Renal cortex interstitium (tissue), 15 donors: ENCODE measurements at places on chromosomes 5 and 9.

GRCh38 chr5:112694853-112695709 lies 42.6 kb upstream of the APC start:
- DNase-seq = no peak

GRCh38 chr9:108297073-108297472 lies 558.7 kb downstream of the ACTL7B start:
- no peak for DNase-seq

- no peak for DNase-seq
Observed at GRCh38 chr5:118551716-118552115, 436.6 kb downstream of the DTWD2 start.

DNA sequence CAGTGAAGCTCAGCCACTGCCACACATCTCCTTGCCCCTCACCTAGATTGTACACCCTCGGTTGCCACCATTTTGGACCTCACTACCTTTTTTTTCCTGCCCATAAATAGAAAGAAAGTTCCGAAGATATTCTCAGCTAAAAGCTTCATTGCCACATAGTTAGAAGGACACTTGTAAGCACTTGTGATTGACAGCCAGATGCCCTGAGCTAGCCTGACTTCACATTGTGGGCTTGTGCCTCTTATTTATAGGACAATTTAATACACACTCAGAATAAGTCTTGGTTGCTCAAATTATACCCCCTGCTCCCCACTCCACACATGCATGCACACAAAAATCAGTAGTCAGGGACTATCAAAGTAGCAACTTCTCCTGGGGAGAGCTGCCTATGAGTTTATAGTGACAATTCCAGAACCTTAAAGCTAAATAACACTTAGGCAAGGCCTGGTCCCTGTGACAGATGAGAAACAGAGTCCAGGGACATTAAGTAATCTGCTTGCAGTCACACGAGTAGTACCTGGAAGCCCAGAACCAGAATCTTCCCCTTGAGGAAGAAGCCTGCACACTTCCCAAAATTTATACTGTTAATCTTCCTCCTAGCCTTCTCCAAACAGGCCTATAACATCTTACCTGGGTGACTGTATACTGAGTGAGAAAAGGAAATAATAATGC lies 184.8 kb downstream of the BRINP1 start:
- no peak for DNase-seq

DNA sequence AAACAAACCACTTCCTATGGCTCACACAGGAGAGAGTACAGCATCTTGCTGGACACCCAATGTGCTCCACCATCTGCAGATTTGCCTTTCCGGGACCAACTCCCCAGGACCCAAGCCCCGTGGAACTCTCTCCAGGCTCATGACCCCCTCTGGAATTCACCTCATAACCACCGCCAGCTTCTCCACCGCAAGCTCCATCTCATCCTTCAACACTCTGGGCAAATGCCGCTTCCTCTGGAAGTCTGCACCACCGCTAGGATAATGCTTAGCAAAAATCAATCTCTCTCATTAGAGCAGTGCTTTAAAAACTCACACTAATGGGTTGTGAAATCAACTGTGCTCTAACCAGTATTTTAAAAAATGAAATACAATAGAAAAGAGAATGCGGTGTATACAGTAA lies 150.0 kb downstream of the COL23A1 start:
- DNase-seq = no peak

- DNase-seq = no peak
Observed at GRCh38 chr5:134005417-134006061, 764 bp upstream of the VDAC1 start.

DNA sequence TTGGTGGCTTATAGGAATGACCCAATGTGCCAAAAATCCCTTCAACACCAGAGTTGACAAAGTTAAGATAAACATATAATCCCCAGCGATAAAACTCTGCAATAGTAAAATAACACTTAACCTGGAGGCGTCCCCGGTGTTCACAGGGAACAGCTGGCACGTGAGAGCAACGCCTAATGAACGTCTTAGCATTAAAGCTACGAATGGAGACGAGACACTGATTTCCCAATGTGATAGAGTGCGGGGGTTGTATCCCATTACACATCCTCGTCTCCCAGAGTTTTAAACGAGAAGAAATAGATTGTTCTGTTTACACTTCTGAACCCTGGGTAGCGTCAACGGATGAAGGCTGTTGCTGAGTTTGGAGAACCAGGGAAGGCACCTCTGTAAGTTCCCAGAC lies 57.6 kb downstream of the PTCH1 start:
- DNase-seq = no peak

- DNase-seq = no peak
Observed at GRCh38 chr9:128151309-128152132, 2.3 kb downstream of the LCN2 start.

GRCh38 chr5:1524799-1525623 lies 1.3 kb upstream of the LPCAT1 start:
- no peak for DNase-seq

DNA sequence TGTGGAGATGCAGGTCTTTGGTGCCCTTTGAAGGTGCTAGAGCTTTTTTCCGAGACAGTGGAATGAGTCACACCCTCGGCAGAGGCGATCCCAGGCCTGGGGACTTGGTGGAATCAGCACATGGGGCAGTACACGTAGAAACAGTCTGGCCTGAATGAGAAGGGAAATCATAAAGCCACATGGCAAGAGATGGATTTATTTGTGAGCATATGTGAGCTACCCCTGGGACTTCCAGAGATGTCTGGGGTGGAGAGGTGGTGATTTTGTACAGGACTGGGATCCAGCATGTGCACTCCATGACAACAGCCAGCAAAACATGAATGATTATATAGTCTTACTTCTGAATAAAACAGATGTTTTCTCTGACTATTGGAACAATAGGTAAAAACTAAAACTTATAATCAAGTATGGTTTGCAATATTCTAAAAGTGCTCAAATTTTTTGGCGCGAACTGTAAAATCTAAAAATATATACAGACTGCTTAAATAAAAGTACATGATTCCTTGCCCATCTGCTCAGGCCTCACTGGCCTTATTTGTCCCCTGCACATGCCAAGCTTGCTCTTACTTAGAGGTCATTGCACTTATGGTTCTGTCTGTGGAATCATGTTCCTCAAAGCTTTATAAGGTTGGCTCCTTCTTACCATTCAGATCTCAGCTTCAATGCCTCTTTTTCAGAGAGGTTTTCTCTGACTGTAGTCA lies 54.7 kb upstream of the SMARCA2 start:
- no peak for DNase-seq

DNA sequence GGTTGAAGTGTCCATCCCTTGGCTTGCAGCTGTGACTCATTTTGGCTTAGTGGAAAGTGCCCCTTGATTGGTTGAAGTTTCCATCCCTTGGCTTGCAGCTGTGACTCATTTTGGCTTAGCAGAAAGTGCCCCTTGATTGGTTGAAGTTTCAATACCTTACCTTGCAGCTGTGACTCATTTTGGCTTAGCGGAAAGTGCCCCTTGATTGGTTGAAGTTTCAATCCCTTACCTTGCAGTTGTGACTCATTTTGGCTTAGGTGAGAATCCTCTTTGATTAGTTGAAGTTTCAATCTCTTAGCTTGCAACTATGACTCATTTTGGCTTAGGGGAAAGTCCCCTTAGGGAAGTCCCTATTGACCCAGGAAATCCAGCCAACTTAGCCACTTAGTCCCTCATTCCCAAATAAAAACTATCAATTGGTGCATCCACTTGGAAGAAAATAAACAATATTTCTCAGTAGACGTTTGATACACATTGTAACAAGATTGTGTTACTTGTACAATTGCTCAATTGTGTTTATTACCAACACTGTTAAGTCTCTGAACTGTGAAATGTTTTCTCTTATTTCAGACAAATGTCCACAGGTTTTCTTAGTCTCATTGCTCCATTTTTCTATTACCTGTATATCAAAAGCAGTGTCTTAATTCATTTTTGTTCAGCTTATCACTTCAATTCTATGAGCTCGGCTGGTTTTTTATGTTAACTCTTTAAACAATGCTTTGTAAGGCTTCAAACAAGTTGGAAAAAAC lies 2308.8 kb upstream of the ACO1 start:
- DNase-seq = no peak

DNA sequence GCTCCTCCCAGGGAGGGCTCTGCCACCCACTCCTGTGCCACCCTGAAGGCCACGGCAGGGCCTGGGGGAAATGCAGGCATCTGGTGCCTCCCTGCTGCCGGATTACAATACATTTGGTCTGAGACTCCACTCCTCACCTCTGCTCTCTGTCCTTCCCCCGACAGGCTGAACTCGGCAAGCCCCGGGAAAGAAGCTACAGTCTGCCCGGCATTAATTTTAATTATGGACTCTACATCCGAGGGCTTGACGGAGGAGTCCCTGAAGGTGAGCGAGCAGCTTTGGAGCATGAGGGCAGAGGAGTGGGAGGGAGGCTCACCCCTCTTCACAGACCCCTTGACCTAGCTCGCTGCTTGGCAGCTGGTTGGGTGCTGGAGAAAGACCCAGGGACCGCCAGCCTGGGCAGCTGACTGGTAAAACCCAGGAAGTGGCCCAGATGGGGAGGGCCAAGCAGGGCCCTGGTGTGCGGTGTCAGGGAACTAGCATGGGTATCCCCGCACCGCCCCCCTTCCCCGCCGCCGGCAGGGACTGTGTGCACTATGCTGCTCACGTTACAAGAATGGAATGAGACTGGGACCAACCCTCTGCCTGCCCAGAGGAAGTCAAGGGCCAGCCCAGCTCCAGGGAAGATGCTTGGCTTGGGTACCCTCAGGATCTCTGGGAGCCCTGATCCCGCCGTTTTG lies 83.7 kb upstream of the BARHL1 start:
- no peak for DNase-seq

GRCh38 chr5:62115014-62115413 lies 191.0 kb upstream of the KIF2A start:
- DNase-seq = no peak

DNA sequence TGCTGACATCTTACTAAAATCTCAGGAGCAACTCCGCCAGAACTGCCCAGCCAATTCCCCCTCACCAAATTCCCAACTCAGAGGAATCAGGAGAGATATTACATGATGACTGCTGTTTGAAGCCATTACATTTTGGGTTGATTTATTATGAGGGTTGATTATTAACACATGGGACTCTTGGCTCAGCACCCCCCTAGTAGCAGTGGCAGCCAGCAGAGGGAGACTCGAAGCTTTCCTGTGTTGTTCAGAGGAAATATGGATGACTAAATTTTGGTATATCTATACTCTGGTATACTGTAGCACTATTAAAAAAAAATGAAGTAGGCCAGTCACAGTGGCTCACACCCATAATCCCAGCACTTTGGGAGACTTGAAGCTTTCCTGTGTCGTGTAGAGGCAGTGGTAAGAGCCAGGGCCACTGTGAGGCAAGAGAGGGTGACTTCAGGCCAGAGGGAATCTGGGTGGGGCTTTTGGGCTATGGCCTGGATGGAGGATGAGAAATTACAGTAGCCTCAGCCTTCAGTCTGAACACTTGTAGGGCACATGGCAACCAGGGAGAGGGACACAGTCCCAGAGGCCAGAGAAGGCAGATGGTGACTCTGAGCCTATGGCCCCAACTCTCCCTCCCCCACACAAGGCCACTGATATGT lies 111.4 kb downstream of the LHX2 start:
- no peak for DNase-seq

- no peak for DNase-seq
Observed at GRCh38 chr5:150129813-150130492, 25.7 kb downstream of the PDGFRB start.
